Foreskin keratinocyte (primary cell): ENCODE measurements at places on chromosomes 2 and 18. TPM values are rescaled to one million over a fixed set of nuclear protein-coding genes. Genes with fewer than 3 reads are reported as not detected.

DNA sequence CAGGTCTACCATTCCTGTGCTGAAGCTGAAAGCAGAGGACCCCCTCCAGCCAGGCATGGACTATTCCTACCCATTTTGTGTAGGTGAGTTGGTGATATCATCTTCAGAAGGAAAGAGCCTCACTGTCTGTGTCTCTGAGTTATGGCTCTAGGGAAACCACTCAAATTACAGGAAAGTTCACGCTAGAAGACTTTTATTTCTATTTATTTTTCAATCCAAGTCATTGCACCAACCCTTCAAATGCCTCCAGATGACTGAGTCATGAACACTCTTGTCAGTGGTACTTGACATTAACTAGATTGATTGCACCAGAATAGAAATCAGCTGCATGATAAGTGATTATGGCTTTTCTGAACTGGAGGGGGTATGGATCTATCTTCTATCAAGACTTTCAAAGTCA, 338.4 kb downstream of the MBD2 start:
- DNase-seq: no peak

DNA sequence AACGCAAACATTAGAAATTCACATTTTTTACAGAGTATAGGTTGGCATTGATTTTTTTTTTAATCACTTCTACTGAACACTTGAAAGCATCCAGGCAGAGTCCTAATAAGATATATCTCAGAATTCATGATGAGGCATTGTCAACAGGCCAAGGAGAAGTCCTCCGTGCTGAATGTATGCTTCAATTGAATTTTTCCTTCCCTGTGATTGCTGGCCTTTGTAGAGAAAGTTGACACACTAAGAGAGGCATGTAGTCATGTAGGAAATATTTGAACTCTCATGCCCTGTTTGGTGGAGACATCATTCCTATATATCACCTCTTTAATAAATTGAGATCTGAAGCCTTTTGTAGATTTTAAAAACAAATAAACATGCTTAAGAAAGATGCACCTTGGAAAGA, 844.9 kb downstream of the CPS1 start:
- no peak for DNase-seq

DNA sequence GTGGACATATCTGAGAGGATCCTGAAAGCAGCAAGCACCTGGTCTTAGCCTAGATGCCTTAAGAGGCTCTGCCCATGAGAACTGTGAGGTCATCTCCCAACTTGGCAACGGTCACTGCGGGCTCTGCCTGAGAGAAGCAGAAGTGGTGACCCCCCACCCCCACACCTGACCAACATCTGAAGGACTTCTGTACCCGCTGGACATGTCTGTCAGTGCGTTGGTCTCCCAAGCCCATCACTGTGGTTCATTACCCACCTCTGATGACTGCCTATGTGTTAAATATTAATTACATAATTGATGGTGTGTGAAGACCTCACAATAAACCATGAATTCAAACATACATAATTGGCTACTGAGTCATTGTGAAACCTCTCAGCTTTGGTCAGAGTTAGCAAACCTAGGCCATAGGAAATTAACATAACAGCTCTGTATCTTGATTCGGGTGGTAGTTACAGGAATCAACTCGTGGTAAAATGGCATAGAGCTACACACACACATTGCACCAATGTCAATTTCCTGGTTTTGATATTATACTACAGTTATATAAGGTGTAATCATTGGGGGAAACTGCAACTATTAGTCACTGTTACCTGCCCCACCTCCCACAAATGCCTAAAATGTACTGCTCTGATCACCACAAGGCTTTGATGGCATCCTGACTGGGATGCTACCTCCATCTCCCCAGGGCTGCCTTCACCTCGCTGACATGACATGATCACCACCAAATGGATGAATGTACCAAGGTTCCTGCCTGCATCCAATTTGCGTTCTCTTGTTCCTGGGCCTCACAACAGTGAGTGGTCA, 4.3 kb upstream of the GALNT1 start:
- DNase-seq: no peak

- peak; percentile 31 for DNase-seq
These were observed 129.8 kb upstream of the FSIP2 start for GRCh38 chr2:185608799-185609198.

GRCh38 chr18:80245781-80246444, 1.4 kb downstream of the PARD6G start:
- DNase-seq: no peak

GRCh38 chr18:62037989-62038778, 145.4 kb upstream of the RNF152 start:
- DNase-seq: no peak

DNA sequence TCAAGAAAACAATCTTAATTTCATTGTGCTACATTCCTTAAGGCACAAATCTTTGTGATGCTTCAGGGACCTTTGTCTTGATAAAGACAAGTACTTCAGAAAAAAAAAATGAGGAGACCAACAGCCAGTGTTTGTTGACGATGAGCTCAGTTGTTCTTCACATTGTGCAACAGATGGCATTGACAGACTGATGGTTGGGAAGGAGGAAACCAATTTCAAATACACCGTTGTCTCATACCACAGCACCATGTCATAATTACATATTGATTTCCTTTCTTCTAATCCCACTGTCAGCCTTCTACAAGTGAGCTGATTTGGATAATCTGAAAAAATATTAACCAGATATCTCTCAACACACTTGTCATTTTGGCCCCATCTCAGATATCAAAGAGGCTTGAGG, 53.7 kb upstream of the GRB14 start:
- no peak for DNase-seq

Gene EPC2
- total RNA-seq: 11.3 and 11.5 TPM in 2 replicates

Gene ZNF638
- 67.5 and 68.0 TPM in 2 replicates for total RNA-seq

Gene GMCL1
- total RNA-seq: 9.9 and 11.9 TPM in 2 replicates

Gene EML6
- 0.61 and 0.63 TPM in 2 replicates for total RNA-seq
